Lung (tissue), 17 donors: ENCODE measurements at places on chromosomes 12 and 14. TPM values are rescaled to one million over a fixed set of nuclear protein-coding genes. Genes with fewer than 3 reads are reported as not detected.

The RNASE3 gene
- polyA plus RNA-seq: 2.5 TPM

The CDH24 gene
- polyA plus RNA-seq: 4.8 TPM

The IRF9 gene
- polyA plus RNA-seq: 79.9 TPM

The MYH6 gene
- polyA plus RNA-seq: 0.25 TPM

The KLRF1 gene
- polyA plus RNA-seq: 1.4 TPM

The ARG2 gene
- polyA plus RNA-seq: 5.5 TPM

The TMEM119 gene
- 23.2 TPM for polyA plus RNA-seq

DNA sequence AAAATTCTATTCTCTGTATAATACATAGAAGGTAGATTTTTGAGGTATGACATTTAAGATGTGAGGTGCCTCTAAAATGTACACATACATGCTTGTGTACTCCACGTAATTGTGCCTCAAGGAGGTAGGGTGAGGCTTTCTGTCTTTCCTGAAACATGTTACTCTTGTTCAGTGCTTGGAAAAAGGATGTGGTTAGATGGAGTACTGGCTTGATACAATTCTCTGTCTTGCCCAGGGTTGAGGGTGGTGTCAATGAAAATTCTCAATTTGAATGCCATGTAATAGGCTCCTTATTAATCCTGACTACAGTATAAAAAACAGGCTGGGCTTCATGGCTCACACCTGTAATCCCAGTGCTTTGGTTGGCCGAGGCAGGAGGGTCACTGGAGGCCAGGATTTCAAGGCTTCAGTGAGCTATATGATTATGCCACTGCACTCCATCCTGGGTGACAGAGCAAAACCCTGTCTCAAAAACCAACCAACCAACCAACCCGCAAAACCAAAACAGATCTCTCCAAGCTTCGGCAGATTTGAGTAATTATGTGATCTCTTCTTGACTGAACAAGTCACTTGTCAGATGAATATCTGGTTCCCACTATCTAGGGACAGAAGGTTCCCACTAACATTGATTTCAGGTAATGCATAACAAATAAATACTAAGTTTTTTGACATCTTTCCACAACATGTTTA, 41.6 kb downstream of the RCOR1 start:
- H3K27me3 ChIP-seq: no peaks in the 10 kb centered on the region
- no peaks in the 10 kb centered on the region for H3K36me3 ChIP-seq

GRCh38 chr12:121494093-121494787, 86.6 kb downstream of the KDM2B start:
- H3K4me1 ChIP-seq: no peaks in the 10 kb centered on the region
- no peaks in the 10 kb centered on the region for H3K36me3 ChIP-seq
- H3K27me3 ChIP-seq: no peaks in the 10 kb centered on the region
- H3K4me3 ChIP-seq: no peak overlapping the region
- H3K27ac ChIP-seq: no peak overlapping the region

DNA sequence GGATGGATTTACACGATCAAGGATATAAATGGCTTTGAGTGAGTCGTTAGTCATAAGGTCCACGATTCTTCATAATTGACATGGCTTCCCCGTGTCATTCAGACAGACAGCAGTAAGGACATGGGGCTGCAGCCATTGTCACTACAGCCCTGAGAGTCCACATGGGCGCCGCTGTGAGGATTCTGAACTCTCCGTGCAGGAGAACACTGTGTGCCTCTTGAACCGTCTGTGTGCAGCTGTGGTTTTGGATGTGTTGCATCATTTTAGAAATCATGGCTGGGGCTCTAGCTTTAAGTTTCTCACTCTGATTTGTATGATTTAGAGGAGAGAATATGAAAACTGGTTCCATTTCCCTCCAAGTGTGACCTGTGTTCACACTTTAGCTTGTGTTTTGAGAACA, 47.2 kb downstream of the NPAS3 start:
- DNase-seq: peak; percentile 42
- no peaks in the 10 kb centered on the region for H3K36me3 ChIP-seq
- no peaks in the 10 kb centered on the region for H3K27me3 ChIP-seq

DNA sequence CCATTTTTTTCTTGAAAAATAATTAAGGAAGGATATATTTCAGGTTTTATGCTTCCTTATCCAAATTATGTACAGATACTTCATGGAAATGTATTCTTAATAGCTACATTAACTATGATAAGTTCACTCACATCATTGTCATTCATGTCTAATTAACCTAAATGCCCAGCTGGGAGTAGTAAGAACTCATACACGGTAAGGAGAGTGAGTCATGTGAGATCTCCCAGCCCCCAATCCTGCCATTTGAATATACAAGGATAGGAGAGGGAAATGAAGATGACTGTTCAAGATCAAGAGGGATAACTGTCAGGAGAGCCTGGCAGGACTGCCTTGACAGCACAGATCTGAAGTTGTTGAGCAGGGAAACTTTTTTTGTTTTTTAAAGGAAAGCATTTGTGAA, 343.4 kb upstream of the USP15 start:
- no peaks in the 10 kb centered on the region for H3K4me1 ChIP-seq
- no peak overlapping the region for H3K4me3 ChIP-seq
- DNase-seq: no peak

DNA sequence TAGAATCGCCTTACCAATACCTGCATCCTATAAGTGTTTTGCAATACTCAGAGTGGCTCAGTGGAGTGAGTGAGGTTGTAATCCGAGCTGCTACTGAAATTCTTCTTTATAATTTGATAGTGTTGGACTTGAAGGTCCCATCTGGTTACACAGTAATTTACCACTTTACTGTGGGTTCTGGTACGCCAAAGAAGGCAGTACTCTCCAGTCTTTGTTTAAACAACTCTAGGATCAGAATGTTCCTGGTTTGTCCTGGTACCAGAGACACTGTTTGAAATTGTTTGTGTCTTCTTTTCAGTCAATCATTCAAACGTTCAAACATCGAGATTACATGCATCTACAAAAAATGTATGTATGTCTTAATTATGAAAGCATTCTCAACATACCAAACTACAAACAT, 51.3 kb upstream of the AMN1 start:
- no peak overlapping the region for H3K27ac ChIP-seq
- no peaks in the 10 kb centered on the region for H3K36me3 ChIP-seq
- no peaks in the 10 kb centered on the region for H3K27me3 ChIP-seq
- no peak for DNase-seq
- H3K4me1 ChIP-seq: no peaks in the 10 kb centered on the region
- no peak overlapping the region for H3K4me3 ChIP-seq

DNA sequence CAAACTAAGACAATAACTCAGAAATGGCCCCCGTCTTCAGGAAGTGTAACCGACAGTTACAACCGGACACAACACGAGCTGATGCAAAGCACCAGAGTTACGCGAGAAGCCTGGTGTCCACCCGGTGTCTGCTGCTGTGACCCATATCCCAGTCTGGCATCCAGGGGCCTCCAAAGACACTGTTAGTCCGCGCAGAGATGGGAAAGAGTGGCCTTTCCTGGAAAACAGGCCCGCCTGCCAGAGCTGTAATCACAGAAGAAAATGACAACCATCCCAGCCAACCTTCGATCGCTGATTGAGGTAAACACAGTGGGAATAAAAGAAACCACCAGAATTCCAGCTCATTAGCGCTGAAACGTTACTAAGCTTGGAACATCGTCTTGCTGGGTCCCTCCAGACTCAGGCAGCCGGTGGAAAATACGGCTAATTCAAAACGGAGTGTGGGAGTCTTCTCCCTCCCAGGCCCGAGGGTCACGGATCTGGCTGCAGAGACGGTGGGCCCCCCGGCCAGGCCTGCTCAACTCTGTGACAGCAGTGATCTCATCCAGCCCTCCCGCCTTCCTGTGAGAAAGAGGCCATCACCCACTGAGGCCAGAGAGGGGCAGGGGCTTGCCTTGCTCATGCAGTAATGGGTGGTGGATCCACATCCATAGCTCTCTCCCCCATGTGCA, 273.9 kb upstream of the RTL1 start:
- H3K27me3 ChIP-seq: no peaks in the 10 kb centered on the region
- no peaks in the 10 kb centered on the region for H3K36me3 ChIP-seq
- H3K27ac ChIP-seq: no peak overlapping the region
- DNase-seq: peak; percentile 26

DNA sequence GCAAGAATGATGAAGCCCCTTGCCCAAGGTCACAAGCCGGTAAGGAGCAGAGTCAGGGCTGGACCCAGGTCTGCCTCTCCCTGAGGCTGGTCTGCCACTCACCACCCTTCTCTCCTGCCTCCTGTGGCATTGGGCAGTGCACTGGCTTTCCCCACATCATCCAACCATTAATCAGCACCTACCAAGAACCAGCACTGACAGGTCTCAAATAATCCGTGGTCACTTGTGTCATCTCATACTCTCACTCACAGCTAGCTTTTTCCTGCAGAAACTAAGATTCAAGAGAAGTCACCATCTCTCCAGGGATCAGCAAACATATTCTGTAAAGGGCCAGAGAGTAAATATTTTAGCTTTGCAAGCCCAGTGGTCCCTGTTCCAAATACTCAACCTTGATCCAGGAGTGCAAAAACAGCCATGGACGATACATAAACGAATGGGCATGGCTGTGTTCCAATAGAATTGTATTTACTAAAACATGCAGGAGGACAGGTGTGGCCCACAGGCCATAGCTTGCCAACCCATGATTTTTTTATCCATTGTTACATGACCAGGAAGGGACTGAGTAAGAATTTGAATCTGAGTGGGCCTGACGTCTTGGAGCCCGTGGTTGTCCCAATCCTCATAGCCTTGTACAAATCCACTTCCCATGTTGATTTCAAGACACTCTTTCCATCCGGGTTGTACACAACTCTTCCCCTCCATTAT, 374.2 kb downstream of the BCL11B start:
- no peak overlapping the region for H3K27ac ChIP-seq
- H3K27me3 ChIP-seq: peaks cover 3% of the 10 kb centered on the region

DNA sequence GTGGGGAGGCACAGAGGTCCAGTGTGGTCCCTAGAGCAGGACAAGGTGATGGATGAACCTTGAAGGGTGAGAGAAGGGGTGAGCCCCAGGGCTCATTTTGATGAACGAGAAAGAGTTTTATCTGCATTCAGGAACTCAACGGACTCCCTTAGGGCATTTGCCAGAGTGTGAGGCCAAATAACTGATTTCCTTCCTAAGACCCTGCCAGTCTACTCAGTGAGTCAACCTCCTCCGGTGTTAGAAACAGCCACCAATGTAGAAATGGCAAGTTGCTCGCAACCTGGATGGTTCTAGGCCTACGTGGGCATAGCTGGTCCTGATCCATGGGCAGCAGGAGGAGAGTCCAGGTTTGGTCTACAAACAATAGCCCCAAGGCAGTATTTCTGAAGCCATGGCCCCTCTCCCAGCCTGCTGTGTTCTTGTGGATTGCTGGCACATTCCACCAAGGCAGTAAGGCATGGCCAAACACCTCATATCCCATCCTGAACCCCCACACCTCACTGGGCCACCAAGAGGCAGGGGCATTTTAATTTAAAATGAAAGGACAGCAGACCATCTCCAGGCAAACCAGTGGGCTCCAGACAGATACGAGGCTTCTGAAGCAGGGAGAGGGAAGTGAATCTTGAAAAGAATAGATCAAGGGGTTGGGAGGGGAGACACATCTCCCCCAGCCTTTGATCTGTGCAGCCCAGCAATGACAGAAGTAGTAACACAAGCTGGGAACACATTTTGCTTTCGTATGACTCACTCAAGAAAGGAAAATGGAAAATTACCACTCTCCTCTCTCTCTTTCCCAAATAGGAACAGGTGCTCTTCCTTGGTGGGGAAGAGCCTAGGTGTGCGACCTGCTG, 25.4 kb upstream of the TESC start:
- no peak overlapping the region for H3K4me3 ChIP-seq
- H3K36me3 ChIP-seq: no peaks in the 10 kb centered on the region
- peaks cover 2% of the 10 kb centered on the region for H3K27me3 ChIP-seq
- DNase-seq: no peak
- no peak overlapping the region for H3K27ac ChIP-seq

- H3K27me3 ChIP-seq: no peaks in the 10 kb centered on the region
- no peak overlapping the region for H3K27ac ChIP-seq
- H3K36me3 ChIP-seq: no peaks in the 10 kb centered on the region
- no peak for DNase-seq
These were observed 19.4 kb downstream of the SLC25A21 start for GRCh38 chr14:37153005-37153404.

DNA sequence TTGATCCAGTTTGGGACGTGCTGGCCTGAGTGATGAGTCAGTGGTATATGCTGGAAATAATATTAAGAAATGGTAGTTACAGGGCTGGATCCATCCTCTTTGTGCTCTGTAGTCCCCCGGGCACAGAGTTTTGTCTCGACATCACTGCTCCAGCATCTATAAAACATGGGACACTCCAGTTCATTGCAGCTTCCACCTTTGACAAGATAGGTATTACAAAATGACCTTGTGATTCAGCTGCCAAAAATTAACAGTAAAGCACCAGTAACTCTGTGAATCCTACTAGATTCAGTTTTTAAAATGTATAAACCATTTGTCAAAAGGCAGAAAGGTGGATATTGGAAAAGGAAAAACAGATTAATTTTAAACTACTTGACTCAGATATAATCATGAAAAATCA, 14.6 kb upstream of the GNG2 start:
- DNase-seq: no peak
- no peaks in the 10 kb centered on the region for H3K27me3 ChIP-seq
- H3K27ac ChIP-seq: no peak overlapping the region
- no peak overlapping the region for H3K4me3 ChIP-seq
- no peaks in the 10 kb centered on the region for H3K4me1 ChIP-seq

DNA sequence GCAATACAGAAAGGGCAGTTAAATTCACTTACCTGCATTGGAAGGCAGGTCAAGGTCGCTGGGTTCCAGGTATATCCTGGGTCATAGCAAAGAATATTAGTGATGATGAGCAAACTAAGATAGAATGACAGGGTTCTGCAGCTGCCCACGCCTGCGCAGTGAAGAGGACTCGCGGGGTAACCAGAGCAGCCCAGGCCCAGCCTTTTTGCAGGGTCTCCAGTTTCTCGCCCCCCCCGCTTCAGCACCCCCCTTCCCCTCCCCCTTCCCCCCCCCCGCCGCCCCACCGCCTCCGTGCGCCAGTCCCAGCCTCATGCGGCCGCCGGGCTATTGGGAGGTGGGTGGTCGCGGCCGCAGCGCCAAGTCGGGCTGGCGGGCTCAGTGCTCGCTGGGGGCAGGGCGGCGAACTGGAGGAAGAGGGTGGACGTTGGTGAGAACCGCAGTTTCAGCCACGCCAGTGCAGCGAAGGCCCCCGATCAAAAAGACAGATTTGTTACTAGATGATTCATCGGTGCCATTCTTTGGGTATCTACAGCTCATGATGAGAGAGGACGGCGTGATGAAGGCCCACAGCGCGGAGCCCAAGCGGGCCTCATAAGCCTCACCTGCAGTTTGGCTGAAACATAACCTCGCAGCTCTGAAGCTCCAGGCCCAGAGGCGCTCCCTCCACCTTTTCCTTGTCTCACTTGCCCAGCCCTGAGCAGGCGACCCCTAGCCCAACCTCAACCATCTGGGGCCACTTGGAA, 20.2 kb downstream of the SLC2A3 start:
- H3K27me3 ChIP-seq: no peaks in the 10 kb centered on the region
- H3K4me1 ChIP-seq: no peaks in the 10 kb centered on the region
- peak; percentile 44 for DNase-seq

- no peak overlapping the region for H3K27ac ChIP-seq
- no peaks in the 10 kb centered on the region for H3K27me3 ChIP-seq
- no peaks in the 10 kb centered on the region for H3K36me3 ChIP-seq
- DNase-seq: no peak
- H3K4me3 ChIP-seq: no peak overlapping the region
These were observed 31.4 kb upstream of the SLC35F4 start for GRCh38 chr14:57897144-57897748.

- no peak overlapping the region for H3K4me3 ChIP-seq
- H3K36me3 ChIP-seq: no peaks in the 10 kb centered on the region
- H3K27ac ChIP-seq: no peak overlapping the region
These were observed 52.7 kb downstream of the FBRSL1 start for GRCh38 chr12:132542661-132543060.

GRCh38 chr14:54642801-54643695, 76.1 kb downstream of the SAMD4A start:
- no peak overlapping the region for H3K4me3 ChIP-seq
- H3K4me1 ChIP-seq: peaks cover 28% of the 10 kb centered on the region
- no peak for DNase-seq
